ENCODE measurements at places on chromosomes 12 and 14.
A peak's percentile ranks its signal among the peaks of the same experiment; 100 is the strongest.

DNA sequence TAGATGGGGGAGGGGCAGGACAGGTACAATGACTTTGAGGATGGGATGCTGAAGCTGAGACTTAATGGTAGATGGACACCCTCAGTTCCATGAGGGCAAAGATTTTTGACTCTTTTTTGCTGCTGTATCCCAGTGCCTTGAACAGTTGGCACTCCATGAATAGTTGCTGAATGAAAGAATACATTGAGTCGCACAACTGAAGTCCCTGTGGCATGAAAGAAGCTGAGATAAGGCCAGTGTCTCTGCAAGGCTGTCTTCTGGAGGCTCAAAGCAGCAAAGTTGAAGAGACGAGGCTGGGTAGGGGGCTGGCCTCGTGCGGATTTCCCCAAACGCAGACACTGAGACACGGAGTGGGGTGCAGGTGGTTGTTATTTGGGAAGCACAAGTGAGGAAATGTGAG, 179.3 kb downstream of the ADCK1 start:
- no peak for DNase-seq

GRCh38 chr14:60348211-60348610, 99.2 kb downstream of the PPM1A start:
- no peak for DNase-seq

DNA sequence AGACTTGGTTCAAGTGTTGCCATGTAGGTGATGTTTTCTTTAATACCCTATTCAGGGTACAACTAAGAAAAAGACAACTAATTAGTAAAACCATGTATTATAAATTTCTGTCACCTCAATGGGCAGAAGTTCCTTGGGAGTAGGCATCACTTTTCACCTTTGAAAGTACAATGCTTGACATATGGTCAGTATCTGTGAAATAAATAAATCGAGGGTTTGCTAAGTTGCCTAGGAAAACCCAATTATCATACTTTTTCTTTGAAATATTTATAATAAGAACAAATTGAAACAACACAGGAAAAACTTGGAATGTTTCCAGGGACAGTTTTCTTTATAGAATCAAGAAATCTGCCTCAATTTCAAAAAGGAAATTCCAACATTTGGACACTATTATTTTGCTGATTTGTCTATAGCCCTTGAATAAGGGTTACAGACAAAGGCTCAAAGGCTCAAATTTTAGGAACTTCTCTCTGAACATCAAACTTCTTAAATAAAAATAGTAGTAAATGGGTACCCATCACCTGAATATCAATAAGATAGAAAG, 13.7 kb downstream of the FGD6 start:
- DNase-seq = no peak

- no peak for DNase-seq
Measured at GRCh38 chr12:67885375-67886169, 103.7 kb upstream of the IFNG-AS1 start.

GRCh38 chr12:93714382-93714781, 37.2 kb downstream of the CRADD start:
- no peak for DNase-seq

GRCh38 chr14:54570047-54570446, 3.1 kb downstream of the SAMD4A start:
- no peak for DNase-seq

- no peak for DNase-seq
Measured at GRCh38 chr12:19018302-19018970, 111.1 kb upstream of the PLEKHA5 start.

- no peak for DNase-seq
Measured at GRCh38 chr14:103206023-103206481, 82.8 kb downstream of the TNFAIP2 start.

GRCh38 chr12:104371043-104371870, 67.7 kb downstream of the EID3 start:
- no peak for DNase-seq

- peak; percentile 67 for DNase-seq
Measured at GRCh38 chr14:71142375-71143038, 235.2 kb downstream of the PCNX1 start.

DNA sequence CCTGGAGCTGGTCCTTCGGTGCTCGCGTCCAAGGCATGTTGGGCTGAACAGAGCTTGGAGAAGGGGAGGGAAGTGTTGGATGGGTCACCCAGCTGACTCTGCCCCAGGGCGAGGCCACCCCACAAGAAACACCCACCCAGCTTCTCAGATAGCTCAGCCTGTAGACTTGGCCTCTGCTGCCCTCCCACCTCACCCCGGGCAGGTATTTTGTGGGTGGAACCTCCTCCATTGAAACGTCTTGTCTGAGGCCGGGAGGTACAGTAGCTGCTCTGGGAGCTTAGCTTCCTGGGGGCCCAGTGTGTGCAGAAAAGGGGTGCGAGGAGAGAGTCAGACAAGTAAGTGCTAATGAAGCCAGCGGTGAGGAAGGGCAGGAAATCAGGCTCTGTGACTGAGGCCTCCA, 54.8 kb upstream of the TSPAN9 start:
- DNase-seq = no peak
